ENCODE measurements at places on chromosomes 6 and 20.

GRCh38 chr6:27760464-27760863 is 151.7 kb downstream of the OR2B2 start:
- no peak for DNase-seq

DNA sequence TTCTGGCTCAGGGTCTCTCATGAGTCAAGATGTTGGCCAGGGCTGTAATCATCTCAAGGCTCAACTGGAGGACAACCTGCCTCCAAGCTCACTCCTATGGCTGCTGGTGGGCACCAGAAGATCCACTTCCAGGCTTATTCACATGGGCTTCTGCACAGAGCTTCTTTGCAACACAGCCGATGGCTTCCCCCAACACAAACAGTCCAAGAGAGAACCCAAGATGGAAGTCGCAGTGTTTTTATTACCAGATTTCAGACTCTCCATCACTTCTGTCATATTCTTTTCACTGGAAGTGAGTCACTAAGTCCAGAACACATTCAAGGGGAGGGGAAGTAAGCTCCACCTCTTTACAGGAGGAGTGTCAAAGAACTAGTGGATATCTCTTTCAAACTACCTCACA is 75.5 kb downstream of the CD164 start:
- DNase-seq: no peak

- DNase-seq: no peak
These were observed 31.8 kb downstream of the TFAP2B start for GRCh38 chr6:50850223-50851048.

GRCh38 chr6:121691126-121691551 is 255.7 kb downstream of the GJA1 start:
- no peak for DNase-seq

- DNase-seq: no peak
These were observed 195.8 kb upstream of the FUT9 start for GRCh38 chr6:95819939-95820338.

DNA sequence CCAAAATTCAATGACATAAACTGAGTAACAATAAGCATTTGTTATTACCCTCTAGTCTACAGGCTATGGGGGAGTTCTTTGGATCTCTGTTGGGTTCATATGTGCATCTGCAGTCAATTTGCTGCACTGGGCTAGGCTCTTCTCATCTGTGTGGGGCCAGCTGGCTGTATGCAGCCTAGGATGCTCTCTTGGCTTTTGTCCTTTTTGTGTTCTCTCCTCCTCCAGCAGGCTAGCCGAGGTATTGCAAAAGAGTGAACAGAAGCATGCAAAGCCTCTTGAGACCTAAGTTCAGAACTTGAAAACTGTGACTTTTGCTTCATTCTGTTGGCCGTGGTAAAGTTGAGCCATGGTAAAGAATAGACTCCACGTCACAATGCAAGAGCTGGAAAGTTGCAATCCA is 62.8 kb upstream of the FOXO3 start:
- no peak for DNase-seq

- no peak for DNase-seq
These were observed 306.4 kb downstream of the CDKAL1 start for GRCh38 chr6:20840675-20841074.

- no peak for DNase-seq
These were observed 68.3 kb downstream of the SMLR1 start for GRCh38 chr6:130895516-130895915.

- no peak for DNase-seq
These were observed 45.5 kb upstream of the NXT1 start for GRCh38 chr20:23305098-23305497.

DNA sequence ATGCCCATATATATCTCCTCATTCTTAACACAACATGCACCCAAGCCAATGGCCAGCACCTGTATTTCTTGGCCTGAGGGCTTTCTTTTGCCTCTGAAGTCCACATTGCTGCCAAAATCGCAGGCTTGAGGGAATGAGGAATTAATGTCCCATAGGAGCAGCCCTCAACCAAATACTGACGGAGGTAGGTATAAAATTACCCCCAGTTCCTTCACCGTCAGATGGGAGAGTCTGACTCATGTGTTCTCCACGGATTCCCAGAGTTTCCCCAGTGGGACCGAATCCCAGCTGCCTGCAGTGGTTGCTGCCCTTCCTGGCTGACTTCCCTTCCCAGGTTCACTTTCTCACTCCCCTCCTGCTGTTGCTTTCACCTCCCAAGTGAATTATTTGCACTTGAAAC is 602.2 kb upstream of the NOX3 start:
- no peak for DNase-seq

DNA sequence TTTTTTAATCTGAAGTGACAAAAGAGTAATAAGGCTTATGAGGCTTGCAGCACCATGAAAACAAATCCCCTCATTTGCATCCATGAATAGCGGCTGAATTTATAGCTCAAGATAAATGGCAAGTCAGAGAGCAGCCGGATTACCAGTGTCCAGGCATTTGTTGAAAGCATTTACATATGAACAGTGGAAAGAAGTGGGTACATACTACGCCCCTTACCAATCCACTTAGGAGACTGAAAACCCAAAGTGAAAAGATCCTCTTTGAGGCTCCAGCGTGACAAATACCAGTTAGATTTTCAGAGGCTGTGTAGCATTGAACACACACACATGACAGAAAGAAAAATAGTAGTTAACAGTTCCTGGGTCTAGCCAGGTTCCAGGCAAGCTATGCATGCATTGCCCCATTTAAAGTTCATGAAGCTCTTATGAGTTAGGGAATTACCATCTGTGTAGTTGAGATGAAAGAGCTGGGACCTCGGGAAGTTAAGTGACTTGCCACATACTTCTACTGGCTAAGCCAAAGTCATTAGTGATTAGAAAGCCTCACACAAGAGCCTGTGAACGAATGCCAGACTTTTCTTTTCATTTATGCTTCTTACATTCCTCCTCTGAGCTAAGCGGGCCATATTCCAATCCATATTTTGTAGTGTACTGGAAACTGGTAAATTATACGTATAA is 28.3 kb upstream of the NHSL1 start:
- DNase-seq: no peak

GRCh38 chr6:90241229-90241880 is 55.3 kb downstream of the BACH2 start:
- no peak for DNase-seq

DNA sequence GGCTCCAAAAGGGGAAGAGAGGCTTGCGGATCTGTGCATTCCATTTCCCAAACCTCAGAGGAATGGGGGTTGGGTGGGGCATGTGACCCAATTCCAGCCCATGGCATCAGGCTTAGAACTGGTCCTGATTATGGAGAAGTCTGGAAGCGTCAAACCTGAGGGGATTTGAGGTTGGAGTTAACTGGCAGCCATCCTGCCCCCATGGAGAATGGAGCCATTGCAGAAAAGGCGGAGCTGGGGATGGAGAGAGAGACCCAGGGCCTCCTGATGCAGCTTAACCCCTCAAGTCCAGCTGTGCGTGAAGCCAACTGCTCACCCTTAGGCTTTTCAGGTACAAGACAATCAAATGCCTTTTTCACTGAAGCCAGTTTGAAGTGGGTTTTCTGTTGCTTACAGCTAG is 9.9 kb upstream of the SDCBP2 start:
- DNase-seq: no peak

Measured in CD4-positive, alpha-beta T cell treated with Interleukin-4 for 1 hour (primary cell).